ENCODE measurements at places on chromosomes 3 and 15.
A peak's percentile ranks its signal among the peaks of the same experiment; 100 is the strongest.

DNA sequence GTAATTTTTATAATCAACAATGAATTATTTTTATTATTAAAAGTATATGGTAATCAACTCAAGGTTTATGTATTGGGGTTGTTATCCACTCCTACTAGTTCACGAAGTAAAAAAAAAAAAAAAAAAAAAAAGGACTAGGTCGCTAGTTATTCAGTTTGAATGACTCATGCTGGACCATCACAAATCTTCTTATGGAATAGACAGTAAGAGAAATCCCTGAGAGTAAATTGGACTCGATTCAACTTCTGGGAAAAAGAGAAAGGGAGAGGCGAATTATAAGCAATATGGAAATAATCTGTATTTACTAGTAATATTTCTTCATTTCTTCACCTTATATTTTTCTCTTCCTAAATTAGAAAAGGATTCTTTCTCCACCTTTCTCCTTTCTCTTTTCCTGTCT, 2.0 kb downstream of the MYEF2 start:
- DNase-seq: no peak

DNA sequence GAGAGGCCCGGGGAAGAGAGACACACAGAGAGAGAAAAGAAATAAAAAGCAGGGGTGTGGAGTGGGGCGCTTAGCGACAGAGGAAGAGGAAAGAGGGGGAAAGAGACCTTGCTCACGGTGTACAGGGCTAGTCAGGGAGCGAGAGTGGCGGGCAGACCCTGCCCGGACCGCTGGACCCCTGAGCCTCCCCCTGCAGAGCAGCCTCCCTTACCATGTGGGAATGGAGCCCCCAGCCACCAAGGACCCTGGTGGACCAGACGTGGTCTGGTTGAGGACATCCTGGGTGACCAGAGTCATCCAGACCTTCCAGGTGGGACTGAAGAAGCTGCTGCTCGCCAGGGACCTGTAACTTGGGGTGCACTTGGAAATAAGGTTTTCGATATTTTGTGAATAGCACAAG, 129.6 kb downstream of the CHSY1 start:
- DNase-seq: no peak

DNA sequence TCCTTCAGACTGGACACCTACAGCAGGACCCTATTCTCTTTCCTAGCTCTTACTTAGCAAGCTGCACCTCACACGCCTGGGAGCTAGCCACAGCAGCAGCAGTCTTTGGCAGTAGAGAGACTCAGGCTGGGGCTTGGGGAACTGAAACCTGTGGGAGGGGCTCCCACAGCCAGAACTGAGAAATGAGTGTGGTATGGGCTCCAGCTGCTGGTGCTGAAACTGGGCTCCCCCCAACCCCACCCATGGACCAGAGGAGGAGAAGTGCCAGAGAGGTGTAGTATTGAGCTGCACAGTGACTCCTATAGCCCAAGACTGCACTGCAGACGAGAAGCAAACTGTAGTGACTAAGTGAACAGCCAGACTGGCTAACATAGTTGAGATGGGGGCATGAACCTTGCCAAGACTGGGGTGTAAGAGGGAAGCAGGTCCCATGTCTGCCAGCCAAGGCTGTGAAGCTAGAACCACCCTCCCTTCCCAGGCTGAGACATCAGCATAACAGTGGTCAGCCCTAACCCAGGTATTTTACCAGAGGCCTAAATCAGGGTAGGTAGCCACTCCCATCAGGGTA, 62.5 kb downstream of the MYO5A start:
- peak; percentile 65 for DNase-seq

GRCh38 chr15:31325595-31326155, 960 bp upstream of the KLF13 start:
- DNase-seq: peak; percentile 68

DNA sequence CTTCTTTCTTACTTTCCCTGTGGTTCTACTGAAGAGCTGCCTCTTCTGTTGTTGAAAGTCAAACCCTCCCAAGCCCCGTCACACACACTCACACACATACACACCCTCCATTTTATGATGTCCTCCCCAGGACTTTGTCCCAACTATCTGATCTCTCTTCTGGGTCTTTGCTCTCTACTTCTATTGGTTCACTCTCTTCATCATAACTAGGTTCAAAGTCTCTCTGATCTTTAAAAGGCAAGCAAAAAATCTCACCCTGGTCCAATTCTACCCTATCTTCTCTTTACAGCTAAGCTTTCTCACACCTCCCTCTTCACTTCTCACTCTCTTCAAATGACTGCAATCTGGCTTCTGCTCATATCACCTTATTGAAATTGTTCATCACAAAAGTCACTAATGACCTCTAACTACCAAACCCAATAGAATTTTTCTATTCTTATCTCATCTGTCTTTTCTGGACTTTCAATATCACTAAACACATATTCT, 34.8 kb downstream of the LRRFIP2 start:
- no peak for DNase-seq

GRCh38 chr15:76752549-76752948, 152.6 kb downstream of the SCAPER start:
- DNase-seq: no peak

DNA sequence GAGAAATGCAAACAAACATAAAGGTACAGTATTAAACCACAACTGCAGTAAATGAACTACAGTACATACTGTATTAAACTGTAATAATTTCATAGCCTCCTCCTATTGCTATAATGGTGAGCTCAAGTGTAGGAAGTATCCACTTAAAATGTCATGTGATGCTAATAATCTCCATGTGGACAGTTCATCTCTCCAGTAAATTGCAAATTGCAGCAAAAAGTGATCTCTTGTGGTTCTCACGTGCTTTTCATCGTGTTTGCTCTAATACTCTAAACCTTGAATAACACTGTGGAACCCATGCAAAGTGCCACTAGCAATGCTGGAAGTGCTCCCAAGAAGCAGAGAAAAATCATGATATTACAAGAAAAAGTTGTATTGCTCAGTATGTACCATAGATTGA, 9.2 kb upstream of the FNDC3B start:
- DNase-seq: no peak

DNA sequence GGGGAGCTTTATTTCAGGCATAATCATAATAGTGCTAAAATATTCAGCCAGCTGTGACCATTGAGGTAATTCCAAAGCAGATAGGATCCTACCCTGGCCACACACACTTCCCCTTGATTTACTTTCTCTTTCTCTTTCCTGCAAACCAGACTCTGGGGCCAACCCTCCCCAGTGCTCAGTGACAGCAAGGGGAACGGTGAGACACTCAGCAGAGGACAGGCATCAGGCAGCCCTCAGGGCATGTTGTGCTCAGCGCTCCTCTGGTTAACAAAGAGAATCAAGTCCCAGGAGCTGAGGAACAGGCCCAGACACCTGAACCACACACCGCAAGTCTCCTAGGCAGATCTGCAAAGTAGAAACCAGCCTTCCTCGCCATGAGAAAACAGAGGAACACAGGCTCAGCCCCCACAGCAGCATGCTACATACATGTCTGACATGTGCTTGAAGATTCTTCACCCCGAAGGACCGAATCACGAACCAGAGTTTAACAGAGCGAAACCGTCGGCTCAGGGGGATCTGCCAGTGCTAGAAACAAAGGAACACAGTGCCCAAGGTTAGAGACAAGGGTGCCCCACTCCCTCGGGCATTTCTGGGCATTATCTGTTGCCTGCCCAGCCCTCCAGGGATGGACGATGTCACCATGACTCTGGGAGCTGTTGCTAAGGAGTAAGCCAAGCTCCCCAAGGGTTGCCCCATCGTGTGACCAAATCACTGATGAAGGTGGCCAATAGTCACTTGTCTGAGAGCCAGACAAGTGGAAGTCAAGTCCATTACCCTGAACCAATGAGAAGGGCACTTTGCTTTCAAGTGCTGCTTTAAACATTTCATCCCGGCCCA, 17.5 kb downstream of the HDC start:
- DNase-seq: peak; percentile 24

GRCh38 chr3:147630921-147631415, 221.8 kb downstream of the ZIC1 start:
- no peak for DNase-seq

DNA sequence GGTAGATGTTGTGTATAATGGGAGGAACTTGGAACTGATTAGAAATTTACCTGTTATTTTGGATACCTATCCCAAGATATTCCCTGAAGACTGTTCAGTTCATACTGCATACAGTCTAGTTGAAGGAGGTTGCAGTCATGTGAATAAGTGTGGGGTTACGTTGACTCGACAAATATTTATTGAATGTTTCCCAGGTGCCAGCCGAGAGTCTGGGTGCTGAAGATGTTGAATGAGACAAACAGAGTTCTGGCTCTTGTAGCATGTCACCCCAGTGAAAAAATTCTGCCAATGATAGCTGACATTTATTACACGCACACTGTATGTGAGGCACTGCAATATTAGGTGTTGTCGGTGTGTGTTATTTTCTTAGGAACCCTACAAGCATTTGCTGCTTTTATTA, 176.0 kb downstream of the KCNMB2 start:
- DNase-seq: no peak

Measured in pons (tissue), 1 donor.